ENCODE measurements at places on chromosomes 7 and 10.

DNA sequence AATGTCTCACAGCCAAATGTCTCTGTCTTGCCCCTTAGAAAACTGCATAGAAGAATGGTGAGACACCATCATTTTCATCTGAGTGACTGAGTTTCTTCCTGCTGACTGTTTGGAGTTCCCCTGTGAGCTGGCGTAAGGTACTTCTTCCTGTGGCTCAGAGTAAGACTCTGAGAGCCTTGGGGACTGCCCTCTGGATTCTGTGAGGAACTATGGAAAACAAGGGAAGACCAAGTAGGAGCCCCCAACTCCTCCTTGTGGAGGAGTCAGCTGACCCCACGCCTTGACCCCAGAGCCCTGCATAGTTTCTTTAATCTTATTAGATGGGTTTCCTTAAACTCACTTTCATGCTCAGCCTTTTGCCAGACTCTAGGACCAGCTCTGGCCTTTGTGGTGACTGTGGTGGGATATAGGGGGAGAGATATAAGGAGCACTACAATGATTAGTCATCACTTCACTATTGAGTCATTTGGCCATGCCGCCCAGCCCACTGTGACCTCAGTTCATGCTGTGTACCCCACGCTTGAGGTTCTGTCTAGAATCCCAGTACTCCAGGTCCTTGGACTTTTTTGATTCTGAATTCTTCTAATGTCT is 51.8 kb upstream of the FAM133B start:
- DNase-seq: peak; percentile 87

DNA sequence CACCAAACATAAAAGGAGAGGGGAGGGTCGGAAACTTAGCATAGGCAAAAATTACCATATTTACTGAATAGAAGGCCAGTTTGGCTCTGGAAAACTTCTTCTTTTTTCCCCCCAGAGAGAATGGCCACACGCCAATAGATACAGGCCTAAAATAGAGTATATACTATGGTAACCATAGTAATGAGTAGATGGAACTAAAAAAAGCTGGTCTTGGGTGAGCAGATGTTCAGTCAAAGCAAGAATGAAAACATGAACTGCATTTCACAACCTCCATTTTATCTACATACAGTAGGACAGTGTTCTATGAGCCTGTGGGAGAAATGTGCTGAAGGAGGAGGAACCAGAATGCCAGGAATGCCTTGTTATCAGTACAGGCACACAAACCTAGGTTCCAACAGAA is 141.7 kb upstream of the SEMA3A start:
- no peak for DNase-seq

- DNase-seq: no peak
Observed at GRCh38 chr10:36840788-36841187, 284.6 kb upstream of the ANKRD30A start.

GRCh38 chr7:55149001-55149400 is 130.2 kb downstream of the EGFR start:
- no peak for DNase-seq

GRCh38 chr10:3977761-3978160 is 192.8 kb upstream of the KLF6 start:
- no peak for DNase-seq

GRCh38 chr7:156947120-156947843 is 2.2 kb upstream of the NOM1 start:
- no peak for DNase-seq

DNA sequence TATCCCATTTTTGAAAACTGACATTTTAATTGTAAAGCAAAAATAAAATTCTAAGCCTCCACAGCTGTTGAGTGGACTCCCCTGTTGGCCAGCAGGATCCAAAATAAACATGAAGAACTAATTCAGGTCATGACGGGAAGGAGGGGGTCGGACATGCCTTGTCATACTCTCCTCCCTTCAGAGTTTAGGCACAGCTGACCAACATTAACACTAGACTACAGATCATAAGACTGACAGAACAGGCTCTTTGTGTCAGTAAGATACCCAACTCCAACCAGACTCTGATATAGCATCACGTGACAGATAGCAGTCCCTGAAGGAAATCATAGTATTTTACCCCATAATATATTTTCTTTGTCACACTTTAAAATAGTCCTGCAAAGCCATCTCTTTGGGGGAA is 20.9 kb upstream of the ZNF12 start:
- no peak for DNase-seq

DNA sequence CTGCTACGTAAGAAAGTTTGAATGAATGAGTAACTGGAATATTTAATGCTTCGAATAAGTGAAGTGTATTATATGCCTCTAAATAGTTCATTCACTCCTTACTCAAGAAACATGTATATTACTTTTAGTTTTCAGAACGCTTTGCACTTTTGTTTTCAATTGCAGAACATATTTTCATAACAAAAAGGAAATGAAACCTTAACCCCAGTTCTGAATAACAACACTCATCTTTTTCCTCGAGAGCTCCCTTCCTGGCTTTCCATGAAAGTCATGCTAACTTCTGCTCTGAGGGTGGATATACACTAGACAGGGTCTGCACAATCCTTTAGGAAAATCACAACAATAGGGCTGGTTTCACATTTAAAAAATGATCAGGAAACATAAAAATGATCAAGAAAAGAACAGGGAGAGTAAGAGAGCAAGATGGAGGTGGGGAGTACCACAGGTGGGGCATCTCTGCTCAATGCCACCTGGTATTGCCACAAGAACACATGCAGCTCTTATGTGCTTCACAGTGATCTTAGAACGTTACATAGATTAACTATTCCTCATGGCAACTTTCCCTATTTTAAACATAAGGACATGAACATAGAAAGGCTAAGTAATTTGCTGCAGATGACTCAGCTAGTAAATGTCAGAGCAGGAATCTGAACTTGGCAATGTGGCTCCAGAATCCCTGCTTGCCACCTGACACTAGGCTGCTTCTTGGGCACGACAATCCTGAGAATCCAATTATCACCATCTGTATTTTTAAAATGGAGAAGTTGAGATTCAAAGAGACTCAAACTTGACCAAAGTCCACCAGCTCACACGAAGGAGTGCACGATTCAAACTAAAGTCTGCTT is 219.5 kb upstream of the AOAH start:
- no peak for DNase-seq

DNA sequence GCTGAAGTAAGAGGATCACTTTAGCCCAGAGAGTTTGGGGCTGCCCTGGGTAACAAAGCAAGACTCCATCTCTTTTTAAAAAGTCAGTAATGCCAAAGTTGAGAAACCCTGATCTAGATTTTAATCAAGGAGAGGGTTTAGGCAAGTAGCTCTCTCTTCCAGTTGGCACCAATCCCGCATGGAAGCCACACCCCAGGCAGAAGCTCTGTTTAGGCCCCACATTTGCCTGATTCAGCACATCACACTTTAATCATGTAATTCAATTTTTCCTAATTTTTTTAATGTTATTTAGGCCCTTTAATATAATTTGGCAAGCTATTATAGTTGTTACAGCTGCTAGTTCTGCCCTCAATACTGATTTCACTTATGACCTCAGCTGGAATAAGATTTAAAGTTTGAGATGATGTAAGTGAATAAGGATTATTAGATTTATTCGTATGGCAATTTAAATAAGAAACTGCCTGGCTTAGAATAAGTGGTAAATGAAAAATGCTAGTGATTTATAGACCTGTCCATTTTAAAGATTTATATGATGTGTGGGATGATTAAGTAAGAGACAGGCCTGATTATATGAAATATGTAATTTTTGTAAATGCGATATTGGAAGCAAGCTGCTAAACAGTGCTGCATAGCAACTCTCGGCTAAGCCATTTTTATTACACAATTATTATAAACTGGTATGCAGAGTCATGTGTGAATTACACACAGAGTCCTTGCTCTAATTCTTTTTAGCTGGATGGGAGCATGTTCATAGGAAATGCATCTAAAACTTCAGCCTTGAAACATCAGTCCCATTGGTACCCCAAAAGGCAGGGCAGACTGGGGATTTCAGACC is 80.2 kb upstream of the NFE2L3 start:
- no peak for DNase-seq

DNA sequence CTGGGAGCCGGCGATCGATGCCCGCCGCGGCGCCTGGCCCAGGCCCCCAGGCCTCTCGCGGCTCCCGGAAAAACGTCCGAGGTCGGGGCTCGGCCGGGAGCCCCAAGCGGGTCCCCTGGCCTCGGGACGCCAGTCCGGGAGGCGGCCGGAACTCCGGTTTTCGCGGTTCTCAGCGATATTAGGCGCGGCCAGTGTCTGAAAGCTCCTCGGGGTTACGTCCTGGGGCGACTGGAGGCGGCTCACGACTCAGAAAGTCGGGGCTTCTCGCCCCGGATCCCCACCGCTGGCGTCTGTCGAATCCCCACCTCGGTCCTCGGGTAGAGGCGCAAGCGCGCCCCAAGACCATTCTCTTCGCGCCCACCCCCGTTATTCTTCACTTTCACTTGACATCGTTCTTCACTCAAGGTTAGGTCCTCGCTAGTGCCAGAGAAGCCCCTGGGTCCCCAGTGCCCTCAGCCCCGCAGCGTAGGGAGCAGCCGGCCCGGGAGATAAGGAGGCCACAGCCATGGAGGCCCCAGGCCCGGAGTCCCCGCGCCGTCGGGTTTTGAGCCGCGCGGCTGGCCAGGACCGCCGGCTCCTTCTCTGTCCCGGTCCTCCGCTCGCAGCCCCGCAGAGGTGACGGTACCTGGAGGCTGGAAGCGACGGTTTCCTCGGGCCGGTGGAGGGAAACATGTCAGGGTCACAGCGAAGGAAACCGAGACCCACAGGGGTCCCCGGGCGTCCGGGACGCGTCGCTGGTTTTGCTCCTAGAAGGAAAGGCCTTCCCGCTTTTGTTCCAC is 35.2 kb upstream of the EBLN1 start:
- peak; percentile 84 for DNase-seq

DNA sequence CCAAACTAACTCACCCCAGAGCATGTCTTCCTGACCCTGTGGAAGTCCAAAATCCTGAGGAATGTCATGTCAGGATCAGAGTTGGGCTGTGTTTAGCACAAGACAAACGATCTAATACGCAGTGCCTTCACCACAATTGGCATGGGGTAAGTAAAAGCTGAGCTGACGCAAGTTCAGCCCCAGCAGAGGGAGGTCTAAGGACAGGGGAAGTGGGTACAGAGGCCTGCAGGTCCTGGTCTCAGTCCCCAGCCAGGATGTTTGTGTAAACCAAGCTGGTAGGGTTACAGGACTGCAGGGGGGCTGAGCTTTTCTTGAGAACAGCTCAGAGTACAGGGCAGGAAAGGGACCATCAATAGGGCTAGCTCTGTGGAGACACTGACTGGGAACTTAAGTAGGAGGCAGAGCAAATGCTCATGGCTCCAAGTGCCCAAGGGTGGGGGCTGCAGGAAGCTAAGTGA is 5.3 kb upstream of the KCNIP2 start:
- DNase-seq: no peak

DNA sequence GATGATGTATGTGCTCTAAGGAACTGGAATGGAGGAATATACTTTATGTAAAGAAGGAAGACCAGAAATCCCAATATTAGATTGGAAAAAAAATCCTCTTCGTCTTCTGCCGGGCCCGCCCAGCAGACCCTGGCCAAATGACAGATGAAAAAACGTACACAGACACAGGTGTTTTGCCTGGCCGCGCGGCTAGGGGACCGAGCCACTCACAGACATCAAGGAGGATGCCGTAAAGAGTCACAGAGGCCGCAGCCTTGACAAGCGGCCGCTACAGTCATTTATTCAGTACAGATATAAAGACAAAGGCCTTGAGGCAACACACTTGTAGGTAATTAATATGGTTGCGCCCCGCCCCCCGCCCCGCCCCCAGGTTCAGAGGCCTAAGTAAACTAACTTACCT is 594.1 kb downstream of the GRM8 start:
- no peak for DNase-seq

GRCh38 chr10:98172495-98172894 is 38.0 kb downstream of the R3HCC1L start:
- DNase-seq: no peak

DNA sequence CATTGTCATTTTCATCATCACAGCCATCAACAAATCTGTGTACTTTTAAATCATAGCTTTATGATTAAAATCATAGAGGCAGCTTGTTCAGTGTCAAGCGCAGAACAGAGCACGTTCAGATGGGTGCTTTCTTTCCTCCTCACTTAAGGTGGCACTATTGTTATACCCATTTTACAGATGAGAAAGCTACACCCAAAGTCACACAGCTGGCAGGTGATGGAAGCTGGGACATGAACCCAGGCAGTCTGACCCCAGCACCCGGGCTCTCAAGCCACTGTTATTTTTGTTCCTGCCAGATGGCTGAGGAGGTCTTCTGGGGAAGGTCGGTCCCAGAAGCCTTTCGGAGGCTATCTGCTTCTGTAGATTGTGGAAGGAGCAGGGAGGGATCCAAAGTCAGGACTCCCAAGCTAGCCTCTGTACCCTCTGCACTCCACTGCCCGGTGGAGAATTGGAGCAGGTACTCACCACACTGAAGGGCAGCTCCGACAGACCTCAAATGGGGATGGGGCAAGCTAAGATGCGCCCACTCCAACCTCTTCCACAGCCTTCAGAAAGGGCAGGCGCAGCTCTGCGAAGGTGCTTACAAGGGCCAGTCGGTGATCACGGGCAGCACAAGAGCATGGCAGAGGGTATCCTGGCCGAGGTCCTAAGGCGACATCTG is 610 bp downstream of the AVPI1 start:
- peak; percentile 69 for DNase-seq

DNA sequence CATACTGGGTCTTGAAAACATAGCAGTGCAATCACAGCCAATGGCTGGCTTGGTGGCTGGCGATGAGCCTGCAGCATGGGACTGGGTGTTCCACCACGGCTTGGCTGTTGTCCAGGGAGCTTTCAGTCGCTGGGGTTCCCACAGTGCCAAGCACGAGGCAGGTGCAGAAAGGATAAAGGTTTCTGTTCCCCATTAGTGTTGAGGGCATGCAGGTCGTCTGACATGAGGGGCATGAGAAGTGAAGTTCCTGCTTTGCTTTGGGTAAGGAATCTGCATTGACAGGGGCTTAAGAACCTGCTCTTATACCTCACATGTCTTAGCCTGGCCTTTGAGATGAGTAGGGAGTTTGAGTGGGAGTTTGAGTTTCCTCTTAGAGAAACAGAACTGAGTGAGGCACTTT is 9.0 kb upstream of the CFTR start:
- no peak for DNase-seq

DNA sequence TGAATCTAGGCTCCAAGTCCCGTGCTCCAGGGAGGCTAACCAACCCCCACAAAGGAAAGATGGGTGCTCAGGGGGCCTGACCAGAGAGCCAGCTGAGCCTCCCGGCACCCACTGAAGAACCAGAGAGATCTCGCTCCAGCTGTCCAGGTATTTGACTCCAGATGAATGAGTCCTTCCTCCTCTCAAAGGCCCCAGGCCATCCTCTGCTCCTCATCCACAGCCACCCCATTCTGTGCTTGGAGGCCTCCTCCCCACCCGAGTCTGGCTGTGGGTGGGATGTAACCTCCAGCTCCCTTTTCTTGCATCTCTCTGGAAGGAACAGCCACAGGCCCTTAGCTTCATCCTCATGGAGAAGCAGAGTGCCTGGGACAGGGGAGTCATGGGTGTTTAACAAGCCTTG is 44.6 kb downstream of the VSTM4 start:
- DNase-seq: no peak

GRCh38 chr7:33744293-33745075 is 160.9 kb upstream of the BMPER start:
- DNase-seq: peak; percentile 59

- no peak for DNase-seq
Observed at GRCh38 chr10:95237376-95238170, 43.5 kb downstream of the ACSM6 start.

All from activated CD4-positive, alpha-beta T cell treated with anti-CD3 and anti-CD28 coated beads, Interleukin-2, amount 10 ng/mL, durations not matched to agents 24 days and 14 days (primary cell).